ENCODE measurements at places on chromosomes 3 and 15.

GRCh38 chr15:43241100-43241499 lies 20.3 kb upstream of the EPB42 start:
- no peak for DNase-seq

GRCh38 chr3:112141293-112141692 lies 8.2 kb upstream of the GCSAM start:
- peak; percentile 50 for DNase-seq

DNA sequence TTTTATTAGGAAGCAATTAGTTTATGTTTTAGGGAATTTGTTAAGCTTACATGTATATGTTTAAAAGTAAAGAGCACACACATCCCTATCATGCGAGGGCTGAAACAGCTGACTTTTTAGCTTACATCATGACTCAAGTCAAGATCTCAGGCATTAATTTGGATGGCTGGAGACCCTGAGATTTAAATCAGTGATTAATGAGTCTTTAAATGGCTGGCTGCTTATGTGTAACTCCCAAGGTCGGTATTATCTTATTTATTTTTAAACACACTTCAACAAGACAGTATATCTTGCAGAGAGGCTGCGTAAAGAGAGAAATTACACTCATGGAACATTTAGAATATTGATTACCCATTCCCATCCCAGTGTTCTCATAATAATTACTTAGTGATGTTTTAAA lies 169.4 kb downstream of the KBTBD8 start:
- no peak for DNase-seq

GRCh38 chr15:47492195-47492594 lies 225.1 kb upstream of the SEMA6D start:
- no peak for DNase-seq

DNA sequence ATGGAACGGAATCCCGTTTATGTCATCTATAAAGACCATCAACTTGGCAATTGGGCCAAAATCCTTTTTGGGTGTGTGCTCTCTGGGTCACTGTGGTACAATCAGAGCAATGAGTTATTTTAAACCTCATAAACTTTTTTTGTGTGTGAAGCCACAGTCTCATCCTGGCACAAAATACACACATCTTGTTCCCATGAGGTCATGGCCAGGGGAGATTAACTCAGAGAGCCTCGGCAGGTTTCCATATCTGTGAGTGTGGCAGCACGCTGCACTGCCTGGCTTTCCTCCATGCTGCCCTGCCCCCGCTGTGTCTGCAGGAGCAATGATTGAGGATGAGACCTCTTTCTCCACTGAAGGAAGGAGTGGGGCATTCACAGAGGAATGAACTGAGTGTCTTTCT lies 54.0 kb upstream of the DLG1 start:
- no peak for DNase-seq

All from kidney tubule cell (primary cell).